CD4-positive, alpha-beta T cell treated with Interleukin-2 at 100 ng/mL for 4 hours (primary cell): ENCODE measurements at places on chromosomes 16 and 17.

GRCh38 chr17:2521257-2521656, 9.6 kb upstream of the METTL16 start:
- no peak for DNase-seq

DNA sequence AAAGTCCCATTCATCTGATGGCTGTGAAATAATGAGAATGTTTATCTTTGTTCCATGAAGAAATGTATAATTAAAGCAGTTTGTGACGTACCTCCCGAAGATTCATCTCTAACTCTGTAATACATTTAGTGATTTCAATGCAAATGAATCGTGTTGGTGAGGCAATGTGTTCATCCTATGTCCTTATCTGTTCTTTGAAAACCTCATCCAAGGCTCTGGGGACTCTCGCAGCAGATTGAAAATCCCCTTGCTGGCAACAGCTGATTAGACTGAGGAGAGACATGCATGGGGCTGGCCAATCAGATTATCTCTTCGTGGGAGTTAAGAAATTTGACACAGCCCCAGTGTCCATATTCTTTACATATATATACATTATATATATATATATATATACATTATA, 1095.4 kb upstream of the EEF2KMT start:
- DNase-seq = no peak

DNA sequence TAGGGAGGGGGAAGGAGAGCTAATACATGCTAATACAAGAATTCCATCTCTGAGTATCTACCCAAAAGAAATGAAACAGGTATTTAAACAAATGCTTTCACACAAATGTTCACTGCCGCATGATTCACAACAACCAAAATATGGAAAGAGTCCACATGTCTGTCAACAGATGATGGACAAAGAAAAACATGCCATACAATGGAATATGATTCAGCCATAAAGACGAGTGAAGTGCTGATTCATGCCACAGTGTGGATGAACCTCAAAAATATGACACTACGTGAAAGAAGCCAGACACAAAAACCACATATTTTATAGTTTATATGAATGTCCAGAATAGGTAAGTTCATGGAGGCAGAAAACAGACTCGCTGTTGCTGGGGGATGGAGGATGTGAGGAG, 321.4 kb downstream of the FOXL1 start:
- no peak for DNase-seq

DNA sequence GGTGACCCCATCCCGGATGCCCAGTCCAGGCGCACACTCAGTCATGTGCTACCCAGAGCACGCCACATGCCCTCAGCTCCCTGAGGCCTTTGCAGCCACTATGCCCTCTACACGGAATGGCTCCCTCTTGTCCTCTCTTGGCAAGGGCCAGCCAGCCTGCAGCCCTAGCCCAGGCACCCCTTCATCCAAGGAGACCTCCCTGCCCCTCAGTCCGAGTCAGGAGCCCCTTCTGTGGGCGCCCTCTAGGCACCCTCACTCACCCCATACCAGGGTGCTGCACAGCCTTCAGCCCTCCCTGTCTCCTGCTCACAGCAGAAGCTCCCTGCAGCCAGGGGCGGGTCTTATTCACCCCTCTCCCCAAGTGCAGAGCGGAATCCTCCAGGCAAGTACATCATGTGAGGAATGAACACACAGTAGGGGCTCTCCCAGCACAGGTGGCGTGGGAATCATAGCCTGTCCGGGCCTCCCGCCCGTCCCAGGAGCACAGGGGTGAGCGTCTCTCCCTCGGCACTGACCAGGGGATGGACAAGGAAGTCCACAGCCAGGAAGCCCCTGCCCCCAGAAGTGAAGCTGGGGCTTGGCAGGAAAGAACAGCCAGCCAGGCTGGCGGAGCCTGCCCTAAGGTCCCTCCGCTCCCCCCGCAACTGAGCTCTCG, 186.9 kb downstream of the RBFOX3 start:
- no peak for DNase-seq

GRCh38 chr16:53041320-53042051, 11.2 kb downstream of the CHD9NB start:
- no peak for DNase-seq

DNA sequence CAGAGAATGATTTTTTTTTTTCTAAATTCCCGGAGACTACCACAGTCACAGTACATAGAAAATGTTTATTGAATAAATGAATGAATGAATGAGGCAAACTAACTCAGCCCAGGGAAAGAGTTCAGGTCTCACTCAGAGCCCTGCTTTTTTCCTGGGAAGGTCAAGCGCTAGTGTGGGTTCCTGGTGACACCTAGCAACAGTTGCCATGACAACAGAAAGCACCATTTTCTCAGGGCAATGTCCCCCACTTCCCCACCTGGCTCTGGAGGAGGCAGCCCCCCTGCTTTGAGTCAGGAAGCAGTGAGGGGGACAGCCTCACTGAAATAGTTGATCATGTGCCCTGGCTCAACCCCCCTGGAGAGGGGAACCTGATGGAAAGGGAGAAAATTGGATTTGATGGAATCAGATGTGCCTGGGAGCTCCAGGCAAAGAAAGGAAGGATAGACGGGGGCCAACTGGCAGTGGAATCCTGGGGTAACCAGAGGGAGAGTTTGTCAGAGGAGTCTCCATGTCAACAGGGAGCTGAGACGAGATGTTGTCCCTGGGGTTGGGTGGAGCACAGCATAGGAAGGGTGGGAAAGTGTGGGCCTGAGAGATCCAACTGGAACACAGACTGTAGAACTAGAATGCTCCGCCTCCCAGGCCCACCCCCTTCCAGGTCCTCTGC, 242.2 kb upstream of the CCL2 start:
- no peak for DNase-seq

GRCh38 chr16:78584991-78585390, 485.5 kb downstream of the WWOX start:
- DNase-seq = no peak

DNA sequence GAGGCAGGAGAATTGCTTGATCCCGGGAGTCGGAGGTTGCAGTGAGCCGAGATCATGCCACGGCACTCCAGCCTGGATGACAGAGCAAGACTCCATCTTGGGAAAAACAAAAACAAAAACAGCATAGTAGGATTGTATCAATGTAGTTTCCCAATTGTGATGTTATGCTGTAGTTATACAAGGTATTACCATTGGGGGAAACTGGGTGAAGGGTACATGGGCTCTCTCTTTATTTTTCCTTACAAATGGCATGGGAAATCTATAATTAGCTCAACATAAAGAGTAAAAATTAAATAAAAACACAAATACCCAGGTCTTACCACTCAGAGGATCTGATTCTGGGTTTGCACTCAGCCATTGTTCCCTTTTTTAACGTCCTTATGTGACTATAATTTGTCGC, 107.9 kb downstream of the KATNIP start:
- no peak for DNase-seq

DNA sequence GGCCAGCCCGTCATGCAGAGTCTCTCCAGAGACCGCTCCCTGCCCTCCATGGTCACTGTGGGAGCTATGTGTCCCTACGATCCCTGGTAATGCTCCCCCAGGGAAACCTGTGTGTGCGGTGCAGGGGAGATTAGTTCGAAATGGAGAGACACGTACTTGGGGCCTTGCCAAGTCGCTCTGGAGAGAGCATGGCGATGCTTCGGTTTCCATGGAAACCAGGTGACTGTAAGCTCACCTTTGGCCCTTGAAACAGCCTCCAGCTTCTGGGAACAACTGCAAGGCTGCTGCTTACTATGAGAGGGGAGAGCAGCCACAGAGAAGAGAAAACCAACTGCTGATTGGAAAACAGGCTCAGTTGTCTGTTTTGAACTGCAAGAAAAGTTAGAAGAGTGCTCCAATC, 879.7 kb upstream of the EEF2KMT start:
- DNase-seq = no peak

GRCh38 chr17:7716901-7717755, at the start of gene DNAH2:
TSS of gene DNAH2 (plus strand) at chr17:7717744. CDS start at chr17:7719735, 1,991 bp downstream.
- no peak for DNase-seq

- DNase-seq = no peak
These were observed 39.5 kb downstream of the DNAH9 start for GRCh38 chr17:11637796-11638195.

- DNase-seq = no peak
These were observed 102.9 kb downstream of the ABCC12 start for GRCh38 chr16:48052731-48053417.
